ENCODE measurements at places on chromosomes 11 and 22. TPM values are rescaled to one million over a fixed set of nuclear protein-coding genes. Genes with fewer than 3 reads are reported as not detected.

- no peak overlapping the region for H3K4me3 ChIP-seq
- H3K27me3 ChIP-seq, result peaks cover 7% of the 10 kb centered on the region
- no peak overlapping the region for H3K27ac ChIP-seq
- H3K36me3 ChIP-seq, result no peaks in the 10 kb centered on the region
Measured at GRCh38 chr11:131109257-131109656, 193.0 kb upstream of the SNX19 start.

DNA sequence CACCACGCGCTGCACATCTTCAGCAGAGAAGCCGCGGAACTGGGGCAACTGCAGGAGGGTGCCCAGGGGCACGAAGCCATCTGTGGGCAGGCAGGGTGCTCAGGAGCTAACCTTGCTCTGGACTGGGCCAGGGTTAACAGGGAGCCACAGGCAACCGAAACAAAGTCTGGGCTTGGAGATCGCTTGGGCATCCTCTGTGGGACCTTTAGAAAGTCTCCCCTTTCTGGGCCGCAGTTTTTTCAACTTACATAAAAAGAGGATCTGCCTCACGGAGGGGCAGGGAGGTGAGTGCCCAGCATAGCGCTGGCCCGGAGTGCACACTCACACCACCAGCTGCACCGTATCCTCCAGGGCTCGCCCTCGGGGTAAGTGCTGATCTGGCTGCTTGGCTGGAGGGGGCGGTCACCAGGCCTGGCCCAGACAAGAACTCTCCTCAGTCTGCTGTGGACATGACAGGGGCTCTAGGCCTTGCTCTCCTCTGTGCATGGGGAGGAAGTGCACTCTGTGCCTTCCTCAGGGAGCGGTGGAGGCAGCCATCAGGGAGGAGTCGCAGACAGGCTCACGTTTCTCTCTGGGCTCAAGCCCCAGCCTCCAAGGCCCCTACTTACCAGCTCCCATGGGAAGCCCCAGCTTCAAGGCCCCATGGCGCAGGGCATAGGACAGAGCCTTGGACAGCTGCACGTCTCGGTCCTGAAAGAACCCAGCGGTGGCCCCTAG lies 937 bp downstream of the TRPT1 start:
- no peak for DNase-seq
- peak overlapping the region; percentile 75 for H3K27ac ChIP-seq
- peaks cover 15% of the 10 kb centered on the region for H3K36me3 ChIP-seq
- H3K4me3 ChIP-seq, result peak overlapping the region; percentile 91

DNA sequence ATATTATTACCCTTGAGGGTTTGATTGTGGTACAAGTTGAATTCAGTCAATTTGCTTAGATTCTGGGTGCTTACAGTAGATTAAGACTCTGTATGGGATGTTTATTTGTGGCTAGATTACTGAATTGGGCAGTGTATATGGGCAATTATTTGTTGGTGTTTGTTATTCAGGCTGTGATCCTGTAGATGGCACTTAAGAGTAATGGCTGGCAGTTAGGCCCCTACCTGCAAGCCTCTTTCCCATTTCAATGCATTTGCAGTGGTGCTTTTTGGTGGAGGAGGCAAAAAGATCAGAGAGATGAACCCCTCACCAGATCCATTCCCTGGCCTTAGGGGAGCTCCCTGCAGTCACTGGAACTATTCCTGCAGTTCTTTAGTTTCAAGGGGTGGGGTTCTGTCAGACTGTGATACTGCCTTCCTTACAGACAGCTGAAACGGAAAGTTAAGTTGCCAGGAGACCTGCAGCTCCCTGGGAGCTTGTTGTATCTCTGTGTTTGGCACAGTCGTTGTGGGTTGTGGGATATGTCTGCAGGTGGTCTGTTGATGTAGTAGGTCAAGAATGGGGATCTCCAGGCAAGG lies 199.5 kb downstream of the AASDHPPT start:
- H3K27ac ChIP-seq, result no peak overlapping the region
- H3K4me3 ChIP-seq, result no peak overlapping the region
- no peaks in the 10 kb centered on the region for H3K4me1 ChIP-seq
- H3K27me3 ChIP-seq, result no peaks in the 10 kb centered on the region
- no peaks in the 10 kb centered on the region for H3K36me3 ChIP-seq
- no peak for DNase-seq

- no peaks in the 10 kb centered on the region for H3K4me1 ChIP-seq
- DNase-seq, result no peak
- H3K27me3 ChIP-seq, result peaks cover 6% of the 10 kb centered on the region
- H3K27ac ChIP-seq, result no peak overlapping the region
Measured at GRCh38 chr11:92852946-92853345, 116.5 kb upstream of the MTNR1B start.

DNA sequence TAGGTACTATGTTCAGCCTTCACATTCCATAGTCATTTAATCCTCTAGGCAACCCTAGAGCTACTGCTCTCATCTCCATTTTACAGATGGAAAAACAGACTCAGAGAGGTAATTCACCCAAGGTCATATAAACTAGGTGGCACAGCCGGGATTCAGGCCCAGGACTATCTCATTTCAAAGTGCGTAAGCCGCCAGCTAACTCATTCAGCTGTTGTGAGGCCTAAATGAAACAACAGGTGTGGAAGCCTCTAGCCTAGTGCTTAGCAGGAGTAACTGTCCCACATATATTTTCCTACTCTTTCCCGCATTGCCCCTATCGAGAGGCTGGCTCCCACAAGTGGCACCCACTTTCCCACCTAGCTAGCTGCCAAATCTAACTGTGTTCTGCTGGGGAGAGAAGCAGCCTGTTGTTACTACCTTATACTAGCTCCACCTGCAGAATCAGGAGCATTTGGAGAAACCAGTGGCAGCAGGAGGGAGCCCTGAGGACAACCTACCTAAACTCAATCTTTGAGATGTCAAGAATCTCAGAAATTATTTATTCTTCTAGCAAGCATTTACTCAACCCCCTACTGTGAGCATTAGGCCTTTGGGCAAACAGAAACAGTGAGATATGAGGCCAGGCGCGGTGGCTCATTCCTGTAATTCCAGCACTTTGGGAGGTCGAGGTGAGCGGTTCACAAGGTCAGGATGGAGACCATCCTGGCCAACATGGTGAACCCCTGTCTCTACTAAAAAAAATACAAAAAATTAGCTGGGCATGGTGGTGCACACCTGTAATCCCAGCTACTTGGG lies 20.9 kb downstream of the PRG3 start:
- no peaks in the 10 kb centered on the region for H3K36me3 ChIP-seq
- H3K4me1 ChIP-seq, result no peaks in the 10 kb centered on the region
- DNase-seq, result no peak
- no peak overlapping the region for H3K27ac ChIP-seq
- H3K27me3 ChIP-seq, result peaks cover 5% of the 10 kb centered on the region
- no peak overlapping the region for H3K4me3 ChIP-seq

- H3K27ac ChIP-seq, result no peak overlapping the region
- H3K4me1 ChIP-seq, result no peaks in the 10 kb centered on the region
- H3K27me3 ChIP-seq, result peaks cover 4% of the 10 kb centered on the region
- H3K4me3 ChIP-seq, result no peak overlapping the region
- DNase-seq, result no peak
Measured at GRCh38 chr22:32706149-32706548, 95.4 kb upstream of the TIMP3 start.

DNA sequence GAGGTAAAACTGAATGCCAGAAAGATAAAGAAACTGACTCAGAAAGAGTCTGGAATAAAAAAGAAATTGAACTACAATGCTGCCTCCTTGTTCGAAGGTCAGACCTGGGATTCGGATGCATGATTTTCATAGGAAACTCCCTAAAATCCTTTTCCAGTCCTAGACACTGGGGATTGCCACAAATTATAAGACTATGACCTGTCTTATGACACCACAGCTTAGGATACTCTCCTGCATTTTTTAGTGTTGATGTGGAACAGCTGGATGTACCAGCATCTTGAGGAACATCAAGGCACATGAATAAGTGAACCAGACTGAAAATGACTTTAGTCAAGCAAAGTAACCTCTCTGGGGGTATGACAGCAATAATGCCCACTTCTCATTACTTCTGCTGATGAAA lies 9.0 kb downstream of the KIRREL3 start:
- no peak overlapping the region for H3K27ac ChIP-seq
- no peaks in the 10 kb centered on the region for H3K36me3 ChIP-seq
- H3K27me3 ChIP-seq, result peaks cover 21% of the 10 kb centered on the region
- H3K4me3 ChIP-seq, result no peak overlapping the region
- H3K4me1 ChIP-seq, result no peaks in the 10 kb centered on the region

DNA sequence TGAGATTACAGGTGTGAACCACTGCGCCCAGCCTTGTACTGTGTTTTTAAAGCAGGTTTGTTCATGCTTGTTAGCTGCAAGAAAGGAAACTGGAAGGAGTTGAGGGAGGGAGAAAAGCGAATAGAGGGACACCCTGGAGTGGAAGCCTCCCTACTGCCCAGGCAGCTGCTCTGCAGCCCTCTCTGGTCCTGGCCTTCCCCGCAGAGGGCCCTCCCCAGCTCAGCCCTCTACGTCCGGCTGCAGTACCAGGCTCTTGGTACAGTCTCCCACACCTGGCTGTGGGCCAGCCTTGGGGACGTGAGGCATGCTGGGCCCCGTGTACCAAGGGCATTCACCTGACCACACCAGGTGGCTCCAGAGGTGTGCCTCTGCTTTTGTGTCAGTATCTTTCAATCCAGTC lies 70.8 kb downstream of the MED15 start:
- peak overlapping the region; percentile 28 for H3K27ac ChIP-seq
- H3K4me1 ChIP-seq, result peaks cover 21% of the 10 kb centered on the region
- DNase-seq, result no peak
- H3K36me3 ChIP-seq, result peaks cover 8% of the 10 kb centered on the region

- no peaks in the 10 kb centered on the region for H3K4me1 ChIP-seq
- no peak overlapping the region for H3K27ac ChIP-seq
- H3K4me3 ChIP-seq, result no peak overlapping the region
- H3K36me3 ChIP-seq, result no peaks in the 10 kb centered on the region
- DNase-seq, result no peak
- H3K27me3 ChIP-seq, result no peaks in the 10 kb centered on the region
Measured at GRCh38 chr22:44887941-44888366, 121.9 kb downstream of the PHF21B start.

DNA sequence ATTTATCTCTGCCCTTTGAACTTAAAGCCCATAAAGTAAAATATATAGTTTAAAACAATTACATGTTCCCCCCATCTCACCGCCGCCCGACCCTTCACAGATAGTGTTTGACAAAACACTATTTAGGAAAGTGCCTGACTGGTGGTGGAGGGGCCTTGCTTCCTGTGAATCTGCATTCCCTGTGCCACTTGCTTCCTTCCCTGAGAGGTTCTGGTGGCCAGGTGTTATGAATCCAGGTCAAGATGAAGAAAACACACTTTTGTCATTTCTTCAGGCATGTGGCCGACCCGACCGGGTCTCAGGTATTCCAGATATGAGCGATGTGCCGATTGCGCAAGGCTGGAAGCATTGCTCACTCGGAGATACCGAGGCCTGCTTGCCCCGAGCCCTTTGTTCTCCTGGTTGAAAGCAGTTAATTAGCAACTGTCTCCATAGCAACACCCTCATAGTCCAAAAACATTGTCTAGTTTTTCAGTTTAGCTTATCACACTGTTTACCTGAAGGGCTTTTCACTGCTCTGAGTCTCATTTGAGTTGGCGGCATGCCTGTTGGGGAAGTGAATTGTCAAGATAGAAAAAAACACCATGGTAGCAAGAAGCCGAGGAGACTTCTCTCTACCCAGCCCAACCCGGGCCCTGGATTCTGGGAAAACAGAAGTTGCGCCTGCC lies 128.3 kb downstream of the TEAD1 start:
- no peaks in the 10 kb centered on the region for H3K36me3 ChIP-seq
- peaks cover 37% of the 10 kb centered on the region for H3K27me3 ChIP-seq
- H3K27ac ChIP-seq, result no peak overlapping the region
- no peak for DNase-seq
- H3K4me1 ChIP-seq, result no peaks in the 10 kb centered on the region

DNA sequence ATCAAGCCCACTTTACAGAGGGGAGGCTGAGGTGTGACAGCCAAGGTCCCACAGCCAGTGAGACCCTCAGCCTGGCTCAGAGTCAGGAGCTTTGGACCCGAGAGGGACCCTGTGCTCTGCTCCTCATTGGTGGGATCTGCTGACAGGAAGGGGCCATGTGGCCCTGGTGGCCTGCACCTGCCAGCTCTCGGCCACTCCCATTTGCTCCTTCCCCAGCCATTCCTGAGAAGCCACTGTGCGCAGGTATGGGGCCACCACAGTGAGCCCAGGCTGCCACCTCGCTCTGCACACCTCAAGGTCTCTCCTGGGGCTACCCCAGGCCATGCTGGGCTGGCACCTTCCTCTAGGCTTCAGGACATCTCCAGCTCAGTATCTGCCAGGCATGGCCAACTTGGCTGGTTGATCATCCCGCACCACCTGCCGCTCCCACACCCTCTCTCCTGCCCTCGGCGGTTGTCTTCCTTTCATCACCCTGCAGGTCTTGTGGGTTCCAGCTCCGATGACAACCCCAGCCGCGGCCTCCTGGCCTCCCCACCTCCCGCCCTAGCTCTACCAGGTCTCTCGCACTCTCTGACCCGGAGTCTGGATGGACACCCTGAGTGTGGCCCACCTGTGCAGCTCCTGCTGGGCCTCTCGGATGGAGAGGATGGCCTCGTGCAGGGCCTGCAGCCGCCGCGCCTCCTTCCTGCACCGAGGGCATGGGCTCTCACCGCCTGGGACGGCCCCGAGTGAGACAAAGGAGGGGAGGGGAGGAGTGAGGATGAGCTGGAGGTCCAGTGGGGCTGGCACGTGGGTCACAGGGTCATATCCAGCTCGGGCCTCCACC lies 32.2 kb upstream of the CARS1 start:
- no peaks in the 10 kb centered on the region for H3K36me3 ChIP-seq
- H3K4me1 ChIP-seq, result no peaks in the 10 kb centered on the region
- DNase-seq, result no peak
- no peak overlapping the region for H3K4me3 ChIP-seq
- H3K27me3 ChIP-seq, result no peaks in the 10 kb centered on the region
- no peak overlapping the region for H3K27ac ChIP-seq

- H3K27ac ChIP-seq, result no peak overlapping the region
- no peak overlapping the region for H3K4me3 ChIP-seq
- no peak for DNase-seq
- no peaks in the 10 kb centered on the region for H3K4me1 ChIP-seq
- H3K36me3 ChIP-seq, result peaks cover 3% of the 10 kb centered on the region
Measured at GRCh38 chr11:112132737-112133136, 31.2 kb downstream of the IL18 start.

- DNase-seq, result no peak
- no peaks in the 10 kb centered on the region for H3K27me3 ChIP-seq
- H3K36me3 ChIP-seq, result peaks cover 12% of the 10 kb centered on the region
- no peak overlapping the region for H3K4me3 ChIP-seq
Measured at GRCh38 chr11:128765571-128766549, 72.0 kb downstream of the FLI1 start.

The RFPL3 gene
- total RNA-seq, result not detected

The C22orf42 gene
- total RNA-seq, result not detected

The KCNJ1 gene
- not detected for total RNA-seq

The MRGPRE gene
- not detected for total RNA-seq

The SERPIND1 gene
- total RNA-seq, result not detected

The MRGPRD gene
- not detected for total RNA-seq

The F2 gene
- total RNA-seq, result not detected

The C11orf91 gene
- total RNA-seq, result 0.47 TPM

The DNAJB7 gene
- total RNA-seq, result not detected

The SMC1B gene
- not detected for total RNA-seq

The FOLR1 gene
- total RNA-seq, result not detected
